Spinal cord (tissue), 10 donors: ENCODE measurements at places on chromosomes 7 and 10. TPM values are rescaled to one million over a fixed set of nuclear protein-coding genes. Genes with fewer than 3 reads are reported as not detected.

GRCh38 chr7:21365866-21366624, 61.8 kb upstream of the SP4 start:
- H3K27me3 ChIP-seq, result no peaks in the 10 kb centered on the region
- DNase-seq, result no peak
- no peak overlapping the region for H3K4me3 ChIP-seq
- H3K36me3 ChIP-seq, result no peaks in the 10 kb centered on the region
- H3K4me1 ChIP-seq, result no peaks in the 10 kb centered on the region
- H3K27ac ChIP-seq, result no peak overlapping the region

DNA sequence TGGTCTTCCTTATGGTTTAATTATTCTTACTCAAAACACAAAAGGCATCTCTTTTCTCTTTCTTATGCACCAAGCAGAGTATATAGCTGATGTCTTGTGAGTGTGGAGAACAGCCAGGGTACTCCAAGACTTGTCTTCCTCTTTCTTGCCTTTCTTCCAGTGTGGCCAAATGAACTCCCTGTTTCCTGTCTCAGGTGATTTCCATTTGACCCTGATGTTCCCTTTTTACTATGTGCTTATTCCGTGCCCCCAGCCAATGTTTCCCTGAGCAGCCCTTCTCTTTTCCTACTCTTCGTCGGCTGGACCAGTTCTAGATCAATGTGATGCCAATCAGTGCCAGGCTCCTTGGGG, 12.6 kb downstream of the OR9A4 start:
- no peaks in the 10 kb centered on the region for H3K27me3 ChIP-seq
- no peaks in the 10 kb centered on the region for H3K4me1 ChIP-seq
- no peak for DNase-seq

DNA sequence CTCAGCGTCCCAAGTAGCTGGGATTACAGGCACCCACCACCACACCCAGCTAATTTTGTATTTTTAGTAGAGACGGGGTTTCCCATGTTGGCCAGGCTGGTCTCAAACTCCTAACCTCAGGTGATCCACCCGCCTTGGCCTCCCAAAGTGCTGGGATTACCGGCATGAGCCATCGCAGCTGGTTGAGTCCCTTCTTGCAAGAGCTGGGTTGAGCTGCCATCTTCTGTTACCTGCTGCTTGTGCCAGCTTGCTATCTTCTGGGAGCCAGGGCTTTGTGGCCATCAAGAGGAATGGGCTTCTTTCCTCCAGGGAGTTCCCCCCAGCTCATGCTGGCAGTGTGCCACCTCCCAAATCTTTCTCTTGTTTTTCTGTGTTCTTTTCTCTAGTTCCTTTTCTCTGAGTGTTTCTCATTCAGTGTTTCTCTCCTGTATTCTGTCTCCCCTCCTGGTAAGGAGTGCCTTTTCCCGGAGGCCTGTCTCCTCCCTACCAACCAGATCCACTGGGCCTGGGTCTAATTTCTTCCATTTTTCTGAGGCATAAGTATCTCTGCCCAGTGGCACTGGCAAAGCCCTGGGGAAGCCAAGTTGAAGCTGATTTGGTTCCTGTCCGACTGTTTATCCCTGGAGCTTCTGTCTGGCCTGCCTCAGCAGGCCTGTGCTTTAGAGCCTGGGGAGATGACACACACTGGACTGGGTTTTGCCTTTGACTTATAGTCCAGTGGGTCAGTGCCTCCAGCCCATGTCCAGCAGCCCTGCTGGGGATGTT, 3.7 kb downstream of the DBNL start:
- H3K36me3 ChIP-seq, result peaks cover 55% of the 10 kb centered on the region
- no peaks in the 10 kb centered on the region for H3K27me3 ChIP-seq
- H3K4me3 ChIP-seq, result no peak overlapping the region
- no peak for DNase-seq
- H3K4me1 ChIP-seq, result peaks cover 18% of the 10 kb centered on the region

- no peaks in the 10 kb centered on the region for H3K4me1 ChIP-seq
- H3K4me3 ChIP-seq, result no peak overlapping the region
- H3K27me3 ChIP-seq, result no peaks in the 10 kb centered on the region
- H3K27ac ChIP-seq, result no peak overlapping the region
- no peak for DNase-seq
- H3K36me3 ChIP-seq, result peaks cover 7% of the 10 kb centered on the region
These were observed 573.1 kb upstream of the FOXK1 start for GRCh38 chr7:4108951-4109350.

DNA sequence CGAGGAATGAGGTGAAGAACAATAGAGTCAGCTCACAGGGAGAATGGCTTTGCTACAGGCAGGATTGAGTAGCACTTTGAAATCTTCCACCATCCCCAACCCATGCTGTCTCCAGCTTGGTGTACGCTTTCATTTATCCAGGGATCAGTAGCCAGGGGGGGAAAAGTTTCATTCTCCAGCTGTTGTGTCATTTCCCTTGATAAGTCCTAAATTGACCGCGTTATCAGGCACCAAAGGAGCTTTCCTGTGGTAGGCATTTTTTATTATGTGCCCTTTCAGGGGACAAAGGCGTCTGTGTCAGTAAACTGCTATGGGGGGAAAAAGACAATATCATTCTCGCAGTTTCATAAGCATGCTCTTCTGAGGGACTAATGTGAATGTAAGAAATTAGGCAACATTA, 106.6 kb upstream of the YAE1 start:
- no peak overlapping the region for H3K27ac ChIP-seq
- H3K4me1 ChIP-seq, result no peaks in the 10 kb centered on the region
- peaks cover 6% of the 10 kb centered on the region for H3K27me3 ChIP-seq
- H3K36me3 ChIP-seq, result no peaks in the 10 kb centered on the region

The ANXA8L1 gene
- not detected for total RNA-seq

DNA sequence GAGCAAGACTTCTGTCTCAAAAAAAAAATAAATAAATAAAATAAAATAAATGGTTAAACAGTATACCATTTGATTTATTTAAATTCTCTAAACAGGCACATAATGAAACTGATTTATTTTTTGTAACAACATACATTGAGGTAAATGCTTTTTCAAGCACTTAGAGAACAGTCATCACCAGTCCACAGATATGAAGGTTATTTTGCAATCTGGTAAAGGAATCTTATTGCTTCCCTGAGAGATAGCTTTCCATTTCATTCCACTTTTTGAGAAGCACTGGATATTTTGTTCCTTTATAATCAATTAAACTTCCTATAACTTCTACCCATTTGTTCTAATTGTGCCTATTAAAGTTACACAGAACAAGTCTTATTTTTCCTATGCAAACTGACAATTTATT, 5.2 kb downstream of the CEP55 start:
- DNase-seq, result no peak
- H3K4me1 ChIP-seq, result peaks cover 2% of the 10 kb centered on the region
- H3K27me3 ChIP-seq, result no peaks in the 10 kb centered on the region
- no peak overlapping the region for H3K4me3 ChIP-seq

GRCh38 chr10:70561070-70561469, 41.5 kb downstream of the PRF1 start:
- no peak overlapping the region for H3K4me3 ChIP-seq
- DNase-seq, result no peak
- H3K27ac ChIP-seq, result no peak overlapping the region
- H3K4me1 ChIP-seq, result peaks cover 43% of the 10 kb centered on the region

The GCK gene
- 4.8 TPM for total RNA-seq

DNA sequence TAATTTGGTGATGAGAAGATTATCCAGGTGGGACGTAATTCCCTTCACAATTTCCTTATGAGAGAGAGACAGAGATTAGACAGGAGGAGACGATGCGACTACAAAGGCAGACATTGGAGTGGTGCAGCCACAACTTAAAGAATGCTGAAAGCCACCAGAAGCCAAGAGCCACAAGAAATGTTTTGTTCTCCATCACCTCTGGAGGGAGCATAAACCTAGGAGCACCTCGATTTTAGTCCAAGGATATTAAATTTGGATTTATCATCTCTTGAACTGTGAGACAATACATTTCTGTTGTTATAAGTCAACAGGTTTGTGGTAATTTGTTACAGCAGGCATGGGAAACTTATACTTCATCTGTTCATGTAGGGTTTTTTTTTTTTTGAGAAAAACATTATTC, 418.9 kb downstream of the DGKB start:
- H3K27ac ChIP-seq, result no peak overlapping the region
- DNase-seq, result no peak
- no peaks in the 10 kb centered on the region for H3K36me3 ChIP-seq
- no peaks in the 10 kb centered on the region for H3K4me1 ChIP-seq
- H3K4me3 ChIP-seq, result no peak overlapping the region

The TMEM273 gene
- 8.5 TPM for total RNA-seq

The MMP21 gene
- 0.33 TPM for total RNA-seq

DNA sequence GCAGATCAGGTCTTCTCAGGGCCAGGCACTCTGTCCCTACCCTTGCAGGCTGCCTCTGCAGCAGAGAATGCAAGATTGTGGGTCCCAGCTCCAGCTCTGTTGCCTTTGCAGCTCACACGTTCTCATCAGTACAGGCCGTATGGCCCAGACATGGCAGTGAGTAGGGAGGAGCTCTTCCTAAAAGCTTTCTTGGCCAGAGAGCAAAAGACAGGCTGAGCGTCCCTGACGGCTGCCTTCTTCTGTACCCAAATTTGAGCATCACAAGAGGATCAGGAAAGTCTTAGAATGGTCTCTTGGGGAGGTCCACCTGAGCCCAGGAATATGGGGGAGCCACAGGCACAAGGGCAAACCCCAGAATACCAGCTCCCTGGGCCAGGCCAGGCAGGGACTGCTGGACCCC, 266.3 kb upstream of the ZMIZ1 start:
- DNase-seq, result no peak
- H3K4me3 ChIP-seq, result no peak overlapping the region
- H3K36me3 ChIP-seq, result no peaks in the 10 kb centered on the region
- H3K27ac ChIP-seq, result peak overlapping the region; percentile 68
- H3K27me3 ChIP-seq, result no peaks in the 10 kb centered on the region

DNA sequence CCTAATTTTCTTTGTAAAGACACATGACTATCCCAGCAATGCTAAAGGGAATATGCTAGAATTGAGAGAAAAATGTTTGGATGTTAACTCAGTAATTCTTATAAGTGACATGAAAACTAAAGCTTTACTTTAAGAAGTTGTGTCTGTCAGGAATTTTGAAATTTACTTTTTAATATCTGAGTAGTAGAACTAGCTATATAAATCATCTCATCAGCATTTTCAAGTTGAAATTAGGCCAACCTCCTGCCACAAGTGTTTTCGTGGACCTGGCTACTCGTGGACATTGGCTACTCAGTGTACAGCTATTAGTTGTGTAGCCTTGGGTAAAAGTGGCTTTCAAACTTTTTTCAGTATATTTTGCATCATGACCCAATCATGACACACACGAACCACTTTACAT, 70.5 kb downstream of the ADD3 start:
- no peak for DNase-seq
- no peaks in the 10 kb centered on the region for H3K36me3 ChIP-seq
- H3K27ac ChIP-seq, result peak overlapping the region; percentile 83
- no peaks in the 10 kb centered on the region for H3K4me1 ChIP-seq
- H3K27me3 ChIP-seq, result no peaks in the 10 kb centered on the region
- no peak overlapping the region for H3K4me3 ChIP-seq

The MSMB gene
- total RNA-seq, result not detected

GRCh38 chr10:110695539-110695886, 51.4 kb downstream of the RBM20 start:
- no peak overlapping the region for H3K27ac ChIP-seq
- H3K27me3 ChIP-seq, result no peaks in the 10 kb centered on the region
- DNase-seq, result no peak
- no peak overlapping the region for H3K4me3 ChIP-seq
- H3K36me3 ChIP-seq, result no peaks in the 10 kb centered on the region
